ENCODE measurements at places on chromosomes 12 and 14.

GRCh38 chr12:3364661-3365462 is 126.1 kb upstream of the PRMT8 start:
- DNase-seq: peak; percentile 30

GRCh38 chr12:72214163-72214562 is 58.0 kb upstream of the TRHDE start:
- DNase-seq: no peak

DNA sequence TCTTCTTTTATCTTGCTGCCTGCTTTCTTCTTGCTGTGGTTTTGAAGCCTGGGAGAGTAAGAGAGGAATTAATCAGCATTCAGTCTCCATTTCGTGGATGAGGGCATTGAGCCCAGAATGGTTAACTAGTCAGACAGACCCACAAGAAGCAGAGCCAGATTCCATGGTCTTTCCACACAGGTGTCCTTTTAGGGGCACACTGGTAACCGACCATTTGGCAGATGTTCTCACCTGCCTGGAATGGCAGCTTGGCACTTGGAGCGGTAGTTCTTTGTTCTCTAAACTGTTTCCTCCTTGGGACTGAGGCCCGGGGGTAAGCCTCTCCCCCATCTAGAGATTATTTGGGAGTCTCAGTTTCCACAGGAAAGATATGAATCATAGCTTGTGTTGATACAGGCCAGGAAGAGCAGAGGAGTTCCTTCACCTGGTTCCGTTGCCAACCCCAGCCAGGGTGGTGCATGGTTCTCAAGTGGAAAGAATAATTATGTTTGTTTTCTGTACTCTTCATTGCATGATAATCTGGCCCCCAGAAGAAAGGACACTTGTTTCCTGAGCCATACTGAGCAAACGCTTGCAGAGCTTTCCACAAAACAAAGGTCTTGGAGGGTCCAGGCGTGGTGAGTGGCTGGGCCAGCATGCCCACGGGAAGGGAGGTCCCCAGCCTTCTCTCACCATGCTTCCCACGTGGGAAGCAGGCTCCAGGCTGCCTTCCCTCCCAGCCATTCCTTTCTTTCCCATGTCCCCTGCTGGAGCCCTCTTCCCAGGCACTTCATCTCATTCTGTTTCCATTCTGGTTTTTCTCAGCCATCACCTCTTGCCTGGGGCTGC is 2.0 kb upstream of the KRT75 start:
- peak; percentile 48 for DNase-seq

DNA sequence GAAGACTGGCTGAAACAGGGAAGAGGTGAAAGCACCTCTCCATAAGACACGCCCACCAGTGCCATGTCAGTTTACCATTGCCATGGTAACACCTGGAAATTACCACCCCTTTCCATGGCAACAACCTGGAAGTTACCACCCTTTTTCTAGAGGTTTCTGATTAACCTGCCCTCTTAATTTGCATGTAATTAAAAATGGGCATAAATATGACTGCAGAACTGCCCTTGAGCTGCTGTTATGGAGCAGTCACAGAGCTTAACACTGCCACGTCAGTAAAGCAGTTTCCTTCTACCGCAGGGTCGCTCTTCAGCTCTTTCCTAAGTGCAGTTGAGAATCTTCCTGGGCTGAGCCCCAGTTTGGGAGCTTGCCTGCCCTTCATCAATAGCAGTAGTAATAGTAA is 55.2 kb downstream of the RASSF3 start:
- no peak for DNase-seq

DNA sequence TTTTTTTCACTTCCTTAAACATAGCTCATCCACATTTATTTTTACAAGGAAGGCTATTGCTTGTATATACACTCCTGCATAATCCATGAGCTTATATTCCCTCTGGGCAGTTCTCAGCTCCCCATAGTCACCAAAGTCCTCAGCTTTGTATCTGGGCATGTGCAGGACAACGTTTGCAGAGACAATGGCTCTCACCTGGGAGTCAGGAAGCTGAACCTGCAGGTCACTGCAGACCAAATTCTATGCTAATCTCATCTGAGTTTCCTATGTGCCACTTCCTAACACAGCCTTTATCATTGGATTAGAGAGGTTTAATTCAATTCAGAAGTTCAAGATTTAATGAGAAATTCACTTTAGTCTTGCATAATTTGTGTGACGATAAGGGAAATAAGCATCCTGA is 131.5 kb downstream of the KCNK10 start:
- no peak for DNase-seq

DNA sequence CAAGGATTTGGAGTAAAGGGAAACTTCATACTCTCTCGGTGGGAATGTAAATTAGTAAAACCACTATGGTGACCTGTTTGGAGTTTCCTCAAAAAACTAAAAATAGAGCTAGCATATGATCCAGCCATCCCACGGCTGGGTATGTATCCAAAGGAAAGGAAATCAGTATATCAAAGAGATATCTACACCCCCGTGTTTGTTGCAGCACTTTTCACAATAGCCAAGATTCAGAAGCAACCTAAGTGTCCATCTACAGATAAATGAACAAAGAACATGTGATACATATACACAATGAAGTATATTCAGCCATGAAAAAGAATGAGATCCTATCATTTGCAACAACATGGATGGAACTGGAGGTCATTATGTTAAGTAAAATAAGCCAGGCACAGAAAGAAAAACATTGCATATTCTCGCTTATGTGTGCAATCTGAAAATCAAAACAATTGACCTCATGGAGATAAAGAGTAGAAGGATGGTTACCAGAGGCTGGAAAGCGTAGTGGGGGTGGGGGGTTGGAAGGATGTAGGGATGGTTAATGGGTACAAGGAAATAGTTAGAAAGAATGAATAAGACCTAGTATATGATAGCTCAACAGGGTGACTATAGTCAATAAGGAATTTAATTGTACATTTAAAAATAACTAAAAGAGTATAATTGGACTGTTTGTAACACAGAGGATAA is 468.0 kb downstream of the BCAT1 start:
- DNase-seq: no peak

DNA sequence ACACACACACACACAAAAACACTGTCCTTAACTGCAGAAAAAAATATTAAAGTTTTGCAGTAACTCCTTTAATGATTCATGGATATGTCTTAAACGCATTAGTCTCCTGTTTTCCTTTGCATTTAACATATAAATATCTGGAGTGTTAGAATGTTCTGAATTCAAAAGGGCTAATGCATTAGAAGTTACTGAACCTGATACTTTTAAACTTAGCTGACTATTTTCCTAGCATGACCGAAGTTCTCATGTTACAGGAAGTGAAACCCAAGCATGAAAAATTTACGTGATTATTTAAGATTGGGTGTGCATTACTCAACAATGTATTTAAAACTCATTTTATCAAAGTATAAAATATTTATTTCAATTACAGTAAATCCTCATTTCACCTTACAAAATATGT is 791.2 kb downstream of the FLRT2 start:
- DNase-seq: no peak

DNA sequence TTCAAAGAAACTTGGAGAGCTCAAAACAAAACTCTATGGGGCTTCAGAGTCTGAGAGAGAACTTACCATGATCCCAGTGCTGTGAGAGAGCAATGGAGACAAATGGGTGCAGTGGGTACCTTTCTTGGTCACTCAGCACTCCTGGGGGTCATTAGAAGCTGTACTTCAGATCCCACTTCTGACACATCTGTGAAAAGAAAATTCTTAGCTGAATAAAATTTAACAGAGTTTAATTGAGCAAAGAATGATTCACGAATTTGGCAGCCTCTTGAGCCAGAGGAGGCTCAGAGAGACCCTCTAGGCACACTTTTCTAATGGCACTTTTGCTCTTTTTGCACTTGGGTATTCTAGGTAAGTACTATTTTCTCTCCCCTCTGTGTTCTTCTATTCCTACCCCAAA is 96.8 kb upstream of the SYT10 start:
- DNase-seq: no peak

GRCh38 chr12:111893287-111893686 is 51.3 kb downstream of the MAPKAPK5 start:
- no peak for DNase-seq

DNA sequence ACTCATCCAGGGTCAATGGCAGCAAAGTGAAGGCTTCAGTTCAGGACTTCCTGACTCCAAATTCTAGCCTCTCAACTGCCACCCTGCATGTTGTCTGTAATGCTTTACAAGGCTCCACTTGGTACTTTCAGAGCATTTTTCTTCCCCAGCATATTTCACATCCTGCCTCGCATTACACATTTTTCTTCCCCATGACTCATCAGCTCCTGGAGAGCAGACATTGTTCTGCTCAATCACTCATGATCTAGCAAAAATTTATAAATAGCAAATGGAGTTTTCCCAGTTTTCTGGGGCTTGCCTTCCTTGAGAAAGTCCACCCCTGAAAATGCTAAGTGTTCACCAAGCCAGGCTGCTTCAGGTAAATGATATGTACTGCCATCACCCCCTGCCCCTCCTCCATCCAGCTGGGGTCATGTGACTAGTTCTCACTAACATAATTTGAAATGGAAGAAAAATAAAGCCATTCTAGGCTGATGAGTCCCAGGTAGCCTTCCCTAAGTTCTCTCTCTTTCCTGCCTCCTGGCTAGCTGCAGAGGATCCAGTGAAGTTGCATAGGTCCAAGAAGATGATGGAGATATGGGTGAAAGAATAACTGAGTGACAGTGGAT is 69.4 kb downstream of the ARMH4 start:
- no peak for DNase-seq

DNA sequence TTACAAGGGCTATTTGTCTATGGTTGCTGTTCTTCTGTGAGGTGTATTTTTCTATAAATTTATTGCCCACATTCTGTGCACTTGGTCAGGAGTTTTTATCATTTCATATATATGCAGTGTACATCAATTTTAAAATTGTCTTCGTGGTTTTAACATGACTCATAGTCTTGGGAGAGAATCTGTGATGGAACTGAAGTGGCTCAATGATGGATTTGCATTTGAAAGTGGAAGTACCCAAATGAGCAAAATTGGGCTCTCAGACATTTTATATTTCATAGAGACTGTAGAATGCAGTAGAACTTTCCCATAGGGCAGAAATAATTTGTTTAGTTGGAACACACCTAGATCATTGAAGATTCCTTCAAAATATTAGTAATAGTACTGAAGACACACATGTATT is 1.9 kb upstream of the SCFD1 start:
- no peak for DNase-seq

GRCh38 chr12:66269142-66269541 is 33.2 kb upstream of the HELB start:
- no peak for DNase-seq

GRCh38 chr12:111343181-111343580 is 25.7 kb downstream of the PHETA1 start:
- DNase-seq: no peak

- DNase-seq: no peak
Observed at GRCh38 chr14:37413504-37414003, 181.5 kb downstream of the FOXA1 start.

DNA sequence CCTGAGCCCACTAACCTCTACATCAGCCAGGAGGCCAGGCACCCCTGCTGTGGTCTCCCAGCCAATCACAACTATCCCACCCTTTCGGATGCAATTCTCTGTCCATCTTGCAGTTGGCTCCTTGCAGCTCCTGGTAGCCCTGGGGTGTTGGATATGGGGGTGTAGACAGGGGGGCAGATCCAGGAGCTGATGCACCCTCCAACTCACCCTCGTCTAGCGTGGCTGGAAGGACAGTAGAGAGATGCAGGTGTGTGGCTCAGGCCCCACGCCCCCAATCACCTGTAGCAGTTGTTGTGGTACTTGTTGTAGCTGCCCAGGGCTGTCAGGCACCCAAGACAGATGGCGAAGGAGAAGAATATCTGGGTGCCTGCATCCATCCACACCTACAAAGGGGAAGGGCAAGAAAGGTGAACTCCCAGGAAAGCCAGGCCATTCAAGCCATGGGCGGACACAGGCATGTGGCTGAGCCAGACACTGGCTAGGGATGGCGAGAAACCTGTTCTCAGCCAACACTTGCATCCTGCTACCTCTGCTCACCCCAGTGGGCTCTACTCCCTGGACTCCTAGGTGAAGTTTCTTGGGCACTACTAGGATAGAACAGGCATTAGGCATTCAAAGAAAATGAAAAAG is 13.4 kb upstream of the SLC6A12 start:
- DNase-seq: no peak

DNA sequence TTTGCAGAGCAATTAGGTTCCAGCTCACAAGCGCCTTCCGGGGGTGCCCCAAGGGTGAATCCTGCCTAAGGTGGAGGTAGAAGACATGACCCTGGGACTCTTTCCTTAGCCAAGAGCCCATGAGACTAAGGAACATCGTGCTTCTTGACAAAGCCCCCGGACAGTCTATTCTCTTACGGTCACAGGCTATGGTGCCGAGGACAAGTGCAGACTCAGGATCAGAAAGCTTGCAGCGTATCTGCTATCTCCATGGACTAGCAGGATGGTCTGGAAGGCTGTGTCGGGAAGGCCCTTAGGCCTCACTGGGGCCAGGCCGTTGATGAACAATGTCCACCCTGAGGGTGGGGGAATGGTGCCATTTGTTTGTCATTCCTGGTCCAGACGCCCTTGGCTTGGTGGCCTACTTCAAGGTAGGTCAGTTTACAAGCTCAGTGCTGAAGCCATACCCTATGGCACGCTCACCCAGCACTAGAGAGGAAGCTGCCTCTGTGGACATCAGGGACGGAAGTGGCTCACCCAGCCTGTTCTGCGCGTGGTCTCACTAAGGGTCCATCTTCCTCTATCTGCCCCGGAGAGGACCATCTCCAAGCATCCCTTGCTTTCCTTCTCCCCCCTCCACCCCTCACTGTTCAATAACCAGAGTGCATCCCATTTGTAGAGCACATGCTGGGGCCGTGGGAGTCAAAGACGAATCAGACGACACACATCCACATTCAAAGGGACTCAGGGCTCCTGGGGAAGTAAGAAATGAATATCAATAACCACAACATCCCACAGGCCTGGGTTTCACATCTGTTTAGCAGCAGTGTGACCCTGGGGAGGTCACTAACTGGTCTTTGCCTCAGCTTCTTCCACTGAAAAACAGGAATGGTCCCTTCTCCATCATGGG is 45.0 kb upstream of the IQSEC3 start:
- DNase-seq: no peak
